ENCODE measurements at places on chromosomes 12 and 14. TPM values are rescaled to one million over a fixed set of nuclear protein-coding genes. Genes with fewer than 3 reads are reported as not detected.

DNA sequence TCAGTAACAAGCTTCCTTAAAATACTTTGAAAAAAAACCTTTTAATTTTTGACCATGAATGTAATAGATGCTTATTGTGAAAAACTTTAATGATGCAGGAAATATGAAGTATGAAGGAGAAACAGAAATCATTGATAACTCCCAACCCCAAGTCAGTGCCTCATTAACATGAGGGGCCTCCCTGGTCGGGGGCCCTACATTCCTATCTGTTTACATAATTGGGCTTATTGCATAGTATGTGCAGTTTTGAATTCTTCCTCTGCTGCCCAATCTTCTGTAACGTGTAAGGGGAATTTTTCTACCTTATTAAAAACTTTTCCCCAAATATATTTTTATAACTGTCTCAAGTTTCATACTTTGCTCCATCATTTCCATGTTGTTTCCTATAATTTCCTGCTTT is 63.0 kb downstream of the SLC25A47 start:
- no peak for DNase-seq

- no peak for DNase-seq
These were observed 1106.8 kb downstream of the AACS start for GRCh38 chr12:126171937-126172559.

- no peak for DNase-seq
These were observed 264.0 kb downstream of the VRK1 start for GRCh38 chr14:97061198-97061597.

DNA sequence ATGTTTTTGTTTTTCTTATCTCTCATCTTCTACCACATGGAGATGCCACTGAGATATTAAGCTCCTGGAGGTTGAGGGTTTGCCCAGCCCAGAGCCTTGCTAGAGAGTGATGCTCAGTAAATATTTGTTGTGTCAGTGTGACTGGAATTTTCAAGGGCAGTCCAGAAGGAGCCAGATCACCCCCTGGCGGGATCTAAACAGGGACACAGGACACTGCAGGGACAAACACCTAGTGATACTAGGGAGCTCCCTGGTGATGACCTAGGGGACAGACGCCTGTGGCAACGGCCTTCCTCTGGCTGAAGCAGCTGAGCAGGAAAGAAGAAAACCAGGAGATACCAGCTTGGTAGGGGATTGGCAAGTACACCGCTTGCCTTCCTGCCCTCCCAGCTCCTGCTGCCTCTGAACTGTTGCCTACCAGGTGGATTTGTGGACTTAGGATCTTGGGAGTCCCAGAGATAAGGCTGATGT is 714.4 kb upstream of the TBX3 start:
- DNase-seq = no peak

Gene KCNC2
- total RNA-seq = not detected

DNA sequence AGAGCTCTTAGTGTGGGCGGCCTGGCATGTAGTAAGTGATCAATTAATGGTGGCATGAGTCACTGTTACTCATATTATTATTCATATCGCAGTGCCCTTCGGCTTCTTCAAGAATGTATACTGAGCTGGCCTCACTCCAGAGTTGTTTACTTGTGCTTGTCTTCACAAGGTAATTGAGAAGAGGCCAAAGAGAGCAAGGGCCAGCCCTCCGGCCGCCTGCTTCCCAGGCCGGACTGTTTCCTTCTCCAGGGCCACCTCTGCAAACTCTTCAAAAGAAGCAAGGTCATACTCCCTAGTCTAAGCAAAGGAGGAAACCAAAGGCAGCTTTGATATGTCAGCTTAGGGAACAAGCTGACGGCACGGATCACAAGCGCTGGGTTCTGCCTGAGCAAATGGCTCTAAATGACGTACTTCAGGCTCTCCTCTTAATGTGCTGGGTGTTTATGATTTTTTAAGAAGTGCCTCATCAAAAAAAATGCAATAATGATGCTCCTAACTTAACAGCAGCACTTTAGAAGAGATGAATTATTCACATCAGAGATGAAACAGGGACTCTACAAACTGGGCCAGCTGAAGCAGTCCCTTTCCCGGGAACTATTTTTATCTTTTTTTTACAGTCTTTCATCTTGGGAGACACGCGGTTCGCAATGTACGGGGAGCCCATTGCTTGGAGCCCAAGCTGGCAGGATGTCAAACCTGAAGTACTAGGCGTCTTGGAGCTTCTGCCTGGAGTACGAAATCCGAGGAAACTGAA is 65.6 kb upstream of the DLK1 start:
- peak; percentile 64 for DNase-seq

Gene SLC38A2
- total RNA-seq = 292 TPM

Gene HSPB8
- total RNA-seq = 53.8 TPM

Gene RNFT2
- total RNA-seq = 7.2 TPM

DNA sequence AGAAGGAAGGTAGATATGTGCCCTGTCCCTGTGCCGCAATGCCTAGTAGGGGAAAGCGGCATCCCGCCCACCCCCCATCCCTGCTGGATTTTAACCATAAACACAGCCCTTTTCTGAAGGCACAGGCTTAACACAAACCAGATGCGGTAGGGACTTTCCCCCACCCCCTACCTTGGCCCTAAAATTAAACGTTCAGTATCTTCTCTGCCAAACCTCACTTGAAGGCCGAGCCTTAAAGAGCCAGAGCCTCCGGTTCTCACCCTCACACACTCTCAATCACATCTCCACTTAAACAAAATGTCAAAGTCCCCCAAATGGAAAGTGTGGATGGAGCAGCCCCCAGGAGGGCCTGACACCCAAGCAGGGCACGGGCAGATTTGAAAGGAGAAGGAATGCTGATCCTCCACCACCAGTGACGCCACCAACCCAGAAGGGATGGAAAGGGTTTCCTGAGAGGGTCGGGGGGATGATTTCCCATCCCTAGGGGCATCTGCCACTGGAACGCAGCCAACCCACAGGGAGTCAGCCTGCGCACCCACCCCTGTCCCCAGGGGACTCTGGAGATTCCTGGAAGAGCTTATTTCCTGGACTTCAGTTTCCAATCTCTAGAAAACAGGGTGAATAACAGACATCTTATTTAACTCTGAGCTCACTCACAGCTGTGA is 26.4 kb downstream of the ACTN1 start:
- DNase-seq = no peak

Gene NAP1L1
- total RNA-seq = 329 TPM

- DNase-seq = no peak
These were observed 96.5 kb downstream of the LGMN start for GRCh38 chr14:92651758-92652406.

Gene METTL1
- total RNA-seq = 50.1 TPM

Gene IKZF4
- total RNA-seq = 14.6 TPM

Gene GPRC5A
- 26.2 TPM for total RNA-seq

GRCh38 chr14:90168425-90169105 is 87.8 kb upstream of the PSMC1 start:
- DNase-seq = no peak

DNA sequence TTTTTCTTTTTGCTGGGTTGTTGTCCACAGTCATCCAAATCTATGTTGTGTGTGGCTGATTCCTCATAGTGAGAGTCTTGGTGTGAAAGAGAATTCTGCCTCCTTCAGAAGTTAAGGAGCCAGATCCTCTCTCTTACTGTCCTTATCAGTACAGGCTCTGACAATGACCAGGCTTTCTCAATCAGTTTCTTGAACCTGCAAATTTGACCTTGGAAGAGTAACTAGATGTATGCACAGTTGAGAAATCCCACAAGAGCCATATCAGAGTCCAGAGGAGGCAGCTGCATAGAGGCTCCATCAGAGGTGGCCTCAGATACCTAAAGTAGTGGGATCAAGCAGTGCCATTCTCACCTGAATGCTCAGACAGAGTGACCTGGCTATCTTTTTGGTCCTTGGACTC is 5.5 kb upstream of the GALC start:
- DNase-seq = no peak

Gene OR6C74
- not detected for total RNA-seq

- no peak for DNase-seq
These were observed 92.5 kb downstream of the GPHN start for GRCh38 chr14:66600416-66600815.

- no peak for DNase-seq
These were observed 359.2 kb downstream of the RMST start for GRCh38 chr12:97821806-97822205.

Gene FBLN5
- 39.4 TPM for total RNA-seq

- peak; percentile 65 for DNase-seq
These were observed 947 bp downstream of the AEBP2 start for GRCh38 chr12:19440019-19440858.

GRCh38 chr14:55518391-55518790 is 61.6 kb upstream of the KTN1 start:
- DNase-seq = no peak

DNA sequence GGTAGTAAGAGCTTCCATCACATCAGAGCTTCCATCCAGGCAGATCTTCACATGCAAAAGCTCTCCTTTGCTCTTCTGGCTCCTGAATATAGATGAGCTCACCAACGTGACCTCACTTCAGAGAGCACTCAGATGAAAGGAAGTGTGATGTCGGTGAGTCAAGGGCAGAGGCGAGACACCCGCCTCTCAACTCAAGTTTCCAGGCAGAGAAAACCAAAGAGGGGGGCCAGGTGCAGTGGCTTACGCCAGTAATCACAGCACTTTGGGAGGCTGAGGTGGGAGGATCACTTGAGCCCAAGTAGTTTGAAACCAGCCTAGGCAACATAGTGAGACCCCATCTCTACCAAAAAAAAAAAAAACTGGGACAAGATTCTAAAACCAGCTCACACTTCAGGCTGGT is 126.9 kb downstream of the DUSP6 start:
- DNase-seq = peak; percentile 49

DNA sequence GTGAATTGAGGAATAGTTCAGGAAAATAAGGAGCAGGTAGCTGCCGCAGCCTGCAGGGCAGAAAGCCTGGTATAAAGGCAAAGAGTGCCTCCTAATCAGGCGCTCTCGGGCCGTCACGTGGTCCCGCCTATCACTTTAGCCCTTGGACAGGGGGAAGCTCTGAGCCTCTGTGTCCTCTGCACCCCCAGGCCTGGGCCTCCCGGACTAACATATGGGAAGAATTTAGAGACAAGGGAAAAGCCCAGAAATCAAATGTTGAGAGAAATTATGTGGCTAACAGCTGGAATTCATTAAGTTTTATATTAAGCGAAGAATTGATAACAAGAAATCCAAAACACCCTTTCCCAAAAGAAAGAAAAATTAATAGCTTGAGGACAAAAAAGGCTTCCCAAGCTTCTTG is 417.7 kb downstream of the ATP23 start:
- DNase-seq = no peak

DNA sequence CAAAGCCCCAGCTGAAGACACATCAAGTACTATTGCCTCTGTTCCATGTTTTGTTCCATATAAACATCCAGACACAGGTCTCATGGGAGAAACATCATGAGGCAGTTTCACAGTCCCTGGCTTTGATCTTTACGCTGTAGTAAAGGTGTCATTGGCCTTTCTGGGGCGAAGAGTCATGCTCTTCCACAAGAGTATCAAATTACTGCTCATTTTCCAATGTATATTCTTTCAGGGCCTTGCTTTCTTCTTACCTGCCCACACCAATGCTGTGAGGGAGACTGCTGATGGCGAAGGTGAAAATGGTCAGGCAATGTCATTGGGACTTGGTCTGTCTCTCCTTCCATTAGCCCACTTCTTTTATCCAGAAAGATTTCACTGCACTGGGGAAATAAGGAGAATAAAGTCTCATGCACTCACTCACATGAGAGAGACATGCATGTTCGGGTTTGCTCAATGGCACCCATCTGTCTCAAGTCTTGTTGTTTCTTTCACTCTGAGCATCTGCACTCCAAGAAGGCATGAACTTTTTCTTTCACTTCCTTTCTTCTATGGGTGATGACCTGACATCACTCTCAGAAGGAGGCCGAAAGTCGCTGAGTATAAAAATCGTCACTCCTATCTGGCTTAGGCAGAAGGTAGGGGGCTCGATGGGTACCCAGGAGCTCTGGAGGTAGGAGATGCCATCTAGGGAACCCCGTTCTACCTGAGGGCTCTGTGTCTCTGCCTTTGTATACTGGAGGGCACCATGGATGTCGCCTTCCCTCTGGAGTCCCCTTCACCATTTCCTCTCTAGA is 1.3 kb upstream of the JDP2 start:
- DNase-seq = no peak

Gene OTX2
- total RNA-seq = not detected

Gene UNG
- 25.1 TPM for total RNA-seq

Gene P2RX2
- 0.36 TPM for total RNA-seq

Gene SRGAP1
- 15.8 TPM for total RNA-seq

- DNase-seq = no peak
These were observed 266.4 kb downstream of the NAV3 start for GRCh38 chr12:78096909-78097597.

DNA sequence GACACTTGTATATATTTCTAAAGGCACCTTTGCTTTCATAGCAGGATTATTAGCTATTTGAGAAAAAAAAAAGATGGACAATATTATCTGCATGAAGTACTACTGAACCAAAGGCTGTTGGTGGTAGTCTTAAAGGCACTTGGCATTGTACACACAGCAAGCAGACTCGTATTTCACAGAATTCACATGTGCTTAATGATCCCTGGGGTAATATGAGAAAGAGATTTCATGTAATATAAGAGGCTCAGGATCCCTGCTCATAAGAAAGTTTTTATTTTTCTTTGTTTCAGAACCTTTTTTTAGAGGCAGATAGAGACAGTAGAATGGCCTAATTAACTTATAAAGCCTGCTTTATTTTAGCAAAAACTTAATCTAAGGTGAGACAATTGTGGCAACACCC is 59.5 kb downstream of the SYNE2 start:
- DNase-seq = no peak

GRCh38 chr12:23756416-23756815 is 193.1 kb downstream of the SOX5 start:
- no peak for DNase-seq

Measured in ureter (tissue), 1 donor.